Activated effector memory CD4-positive, alpha-beta T cell treated with Interleukin-2 at 50 U/mL for 16 hours (primary cell): ENCODE measurements at places on chromosomes 6 and 20.

- no peak for DNase-seq
Observed at GRCh38 chr6:2230659-2231277, 14.6 kb downstream of the GMDS start.

- DNase-seq: no peak
Observed at GRCh38 chr20:37314617-37315016, 25.2 kb downstream of the MANBAL start.

GRCh38 chr6:1279065-1279464, 32.8 kb upstream of the FOXQ1 start:
- DNase-seq: no peak

DNA sequence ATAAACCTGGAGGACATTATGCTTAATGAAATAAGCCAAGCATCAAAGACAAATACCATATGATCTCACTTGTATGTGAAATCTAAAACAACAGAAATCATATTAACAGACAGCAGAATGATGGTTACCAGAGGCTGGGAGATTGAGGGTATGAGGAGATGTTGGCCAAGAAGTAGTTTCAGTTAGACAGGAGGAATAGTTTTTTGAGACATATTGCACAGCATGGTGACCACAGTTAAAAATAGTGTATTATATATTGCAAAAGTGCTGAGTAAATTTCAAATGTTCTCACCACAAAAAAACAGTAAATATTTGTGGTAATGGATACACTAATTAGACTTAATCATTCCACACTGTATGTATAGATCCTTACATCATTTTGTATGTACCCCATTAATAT, 1.8 kb downstream of the GABRR1 start:
- DNase-seq: no peak

GRCh38 chr6:104630955-104631354, 228.8 kb downstream of the HACE1 start:
- no peak for DNase-seq

DNA sequence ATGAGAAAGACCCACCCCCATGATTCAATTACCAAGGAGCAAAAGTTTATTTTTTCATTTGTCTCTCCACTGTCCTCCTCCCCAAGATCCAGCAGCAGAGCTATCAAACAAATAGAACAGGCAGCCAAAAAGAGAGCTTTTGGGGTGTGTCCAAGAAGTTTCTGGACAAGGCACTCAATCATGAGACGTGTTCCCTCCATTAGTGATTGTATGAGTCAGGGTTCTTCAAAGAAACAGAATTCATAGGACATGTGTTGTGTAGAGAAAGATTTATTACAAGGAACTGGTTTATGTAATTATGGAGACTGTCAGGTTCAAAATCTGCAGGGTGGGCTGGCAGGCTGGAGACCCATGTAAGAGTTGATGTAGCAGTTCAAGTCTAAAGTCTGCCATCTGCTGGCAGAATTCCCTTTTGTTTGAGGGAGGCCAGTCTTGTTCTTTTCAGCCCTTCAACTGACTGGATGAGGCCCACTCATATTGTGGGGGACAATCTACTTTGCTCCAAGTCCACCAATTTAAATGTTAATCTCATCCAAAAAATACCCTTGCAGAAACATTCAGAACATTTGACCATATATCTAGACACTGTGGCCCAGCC, 248.1 kb upstream of the OPRM1 start:
- no peak for DNase-seq

- DNase-seq: no peak
Observed at GRCh38 chr6:3222506-3223038, 4.9 kb downstream of the TUBB2B start.

DNA sequence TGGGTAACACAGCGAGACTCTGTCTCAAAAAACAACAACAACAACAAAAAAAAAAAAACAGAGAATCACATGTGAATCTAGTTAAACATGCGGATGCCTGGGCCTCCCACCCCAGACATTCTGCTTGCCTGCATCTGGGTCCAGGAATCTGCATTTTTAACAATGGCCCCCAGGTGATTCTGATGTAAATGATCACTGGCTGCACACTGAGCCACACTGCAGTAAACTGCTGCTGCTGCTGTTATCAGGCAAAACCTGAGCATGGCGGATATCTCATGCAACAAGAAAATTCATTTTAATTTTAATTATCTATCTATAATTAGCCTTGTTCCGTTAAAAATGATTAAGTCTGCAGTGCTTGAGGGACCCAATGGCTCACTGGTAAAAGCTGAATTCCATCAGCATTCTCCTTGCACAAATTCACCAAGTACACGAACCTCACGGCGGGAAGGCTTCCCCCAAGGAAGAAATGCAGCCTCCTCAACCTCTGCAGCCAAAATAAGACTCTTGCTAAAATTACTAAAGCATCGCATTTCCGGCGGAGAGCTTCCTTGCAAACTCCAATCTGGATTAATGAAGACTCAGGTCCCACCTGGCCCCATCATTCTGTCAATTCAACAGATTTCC, 81.6 kb upstream of the SNX9 start:
- DNase-seq: no peak

GRCh38 chr6:40159865-40160264, 225.6 kb upstream of the MOCS1 start:
- no peak for DNase-seq

DNA sequence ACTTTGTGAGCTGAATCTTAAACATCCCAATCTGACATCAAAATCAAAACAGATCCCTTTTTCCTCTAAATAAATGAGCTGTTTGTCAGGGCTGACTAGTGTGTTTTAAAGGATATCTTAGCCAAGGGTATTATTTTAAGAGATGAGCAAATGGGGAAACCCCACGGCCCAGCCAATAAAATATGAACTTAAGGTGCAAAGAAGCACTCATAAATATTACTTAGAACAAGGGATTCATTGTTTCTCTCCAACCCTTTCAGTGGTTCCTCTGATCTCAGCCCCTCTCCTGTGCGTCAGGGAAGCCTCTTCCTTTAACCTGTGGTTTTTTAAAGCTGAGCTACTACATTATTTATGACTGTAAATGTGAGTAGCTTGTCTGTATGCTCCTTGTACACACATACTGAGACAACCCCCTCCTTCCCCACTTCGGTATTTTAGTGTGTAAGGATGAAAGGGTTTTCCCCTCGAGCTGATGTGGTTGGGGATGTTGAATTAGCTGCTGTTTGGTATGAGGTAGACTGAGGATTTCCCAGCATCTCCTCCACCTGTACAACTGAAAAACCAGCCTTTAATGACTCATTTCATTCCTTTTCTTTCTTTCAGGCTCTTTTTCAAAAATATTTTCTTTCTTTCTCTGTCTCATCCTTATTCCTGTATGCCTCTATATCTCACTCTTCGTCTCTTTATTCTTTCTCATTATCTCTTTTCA, 6.5 kb downstream of the BMP5 start:
- DNase-seq: no peak

- no peak for DNase-seq
Observed at GRCh38 chr6:138806889-138807288, 11.0 kb downstream of the ECT2L start.

- no peak for DNase-seq
Observed at GRCh38 chr6:29092957-29093356, 5.8 kb upstream of the OR2B3 start.

- no peak for DNase-seq
Observed at GRCh38 chr20:64133951-64134407, 26.6 kb upstream of the NPBWR2 start.

- no peak for DNase-seq
Observed at GRCh38 chr20:59817846-59818615, 115.4 kb downstream of the SYCP2 start.

DNA sequence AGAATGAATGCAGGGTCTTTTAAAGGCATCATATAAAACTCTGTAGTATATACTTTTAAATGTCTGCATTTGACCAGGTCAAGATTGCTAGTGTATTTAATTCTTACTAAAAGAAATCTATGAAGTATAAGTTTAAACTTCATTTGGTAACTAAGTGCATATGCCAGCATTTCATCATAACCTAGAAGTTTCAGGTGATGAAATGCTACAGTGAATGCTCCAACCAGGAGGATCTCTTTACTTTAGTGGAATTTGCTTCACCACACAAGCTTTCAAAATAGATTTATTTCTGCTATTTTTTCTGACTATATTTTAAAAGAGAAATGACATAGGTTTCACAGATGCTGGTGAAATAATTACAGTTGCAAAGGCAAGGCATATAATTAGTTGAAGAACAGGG, 141.9 kb downstream of the HIVEP2 start:
- no peak for DNase-seq

- DNase-seq: no peak
Observed at GRCh38 chr20:37220731-37221130, 40.9 kb downstream of the GHRH start.

DNA sequence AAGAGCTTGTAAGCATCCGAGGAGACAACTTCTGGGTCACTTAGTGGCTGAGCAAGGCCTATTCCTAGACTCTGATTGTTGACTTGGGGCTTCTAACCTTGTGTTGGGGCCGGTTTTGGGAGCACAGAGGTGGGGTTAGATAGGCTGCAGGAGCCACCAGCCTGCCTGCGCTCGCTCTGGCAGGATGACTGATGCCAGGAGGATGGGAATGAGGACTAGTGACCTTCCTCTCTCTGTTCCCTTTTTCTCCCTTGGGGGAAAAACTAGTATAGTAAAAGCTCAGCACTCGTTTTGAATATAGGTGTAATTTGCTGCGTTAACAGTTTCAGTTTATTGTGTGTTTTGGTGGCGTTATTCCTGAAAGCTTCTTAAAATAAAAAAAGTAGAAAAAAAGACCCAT, 141.5 kb downstream of the ARID1B start:
- DNase-seq: no peak

DNA sequence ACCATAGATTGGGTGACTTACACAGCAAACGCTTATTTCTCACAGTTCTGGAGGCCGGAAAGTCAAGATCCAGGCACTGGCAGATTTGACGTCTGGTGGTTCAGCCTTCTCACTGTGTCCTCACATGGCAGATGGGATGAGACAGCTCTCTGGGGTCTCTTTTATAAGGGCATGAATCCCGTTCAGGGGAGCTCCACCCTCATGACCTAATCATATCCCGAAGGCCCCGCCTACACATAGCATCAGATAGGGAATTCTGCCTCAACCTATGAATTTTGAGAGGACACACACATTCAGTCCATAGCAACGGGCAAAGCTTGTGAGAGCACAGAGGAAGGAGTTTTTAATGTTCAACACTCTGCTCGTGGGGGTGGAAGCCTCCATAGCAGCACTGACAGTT, 27.5 kb downstream of the DAAM2 start:
- no peak for DNase-seq

DNA sequence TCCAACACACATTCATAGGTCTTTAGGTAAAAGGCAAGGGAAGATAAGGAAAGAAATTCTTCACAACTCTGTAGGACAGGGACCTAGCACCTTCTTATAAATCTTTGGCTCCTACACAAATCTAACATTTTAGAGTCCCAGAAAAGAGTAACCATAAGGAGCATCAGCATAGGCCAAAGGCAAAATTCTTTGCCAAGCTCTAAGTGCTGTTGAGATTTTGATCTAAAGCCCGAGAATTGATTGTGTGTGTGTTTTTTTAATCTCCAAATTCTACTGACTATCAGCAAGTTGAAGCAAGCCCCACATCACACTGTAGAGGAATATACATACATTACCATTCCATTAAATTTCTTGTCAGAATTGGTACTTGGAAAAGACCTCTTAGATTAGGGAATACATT, 233.6 kb downstream of the BTBD9 start:
- DNase-seq: no peak

GRCh38 chr6:122286512-122286911, 112.9 kb upstream of the HSF2 start:
- DNase-seq: no peak

DNA sequence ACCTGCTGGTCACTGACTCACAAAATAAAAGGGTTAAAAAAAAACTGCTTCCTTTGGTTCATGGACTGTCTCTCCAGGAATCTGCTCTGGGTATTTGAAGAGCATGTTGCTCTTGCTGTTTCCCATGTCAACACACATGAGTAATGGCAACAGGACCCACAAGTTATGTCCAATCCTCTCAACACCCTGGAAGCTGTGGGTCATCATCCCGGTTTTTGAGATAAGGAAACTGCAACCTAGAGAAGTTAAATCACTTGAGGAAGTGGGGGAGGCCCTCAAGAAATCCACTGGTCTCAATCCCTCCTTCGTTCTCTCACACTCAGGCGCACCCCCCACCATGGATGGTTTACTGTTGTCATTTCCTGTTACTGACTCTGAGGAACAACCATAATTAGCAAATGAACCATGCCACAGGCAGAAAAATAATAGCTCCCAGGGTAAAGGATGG, 12.4 kb downstream of the MAP1LC3A start:
- DNase-seq: no peak

- DNase-seq: no peak
Observed at GRCh38 chr20:15564981-15565380, 1008.3 kb downstream of the KIF16B start.

GRCh38 chr20:52402950-52403349, 211.4 kb upstream of the ZFP64 start:
- DNase-seq: no peak

DNA sequence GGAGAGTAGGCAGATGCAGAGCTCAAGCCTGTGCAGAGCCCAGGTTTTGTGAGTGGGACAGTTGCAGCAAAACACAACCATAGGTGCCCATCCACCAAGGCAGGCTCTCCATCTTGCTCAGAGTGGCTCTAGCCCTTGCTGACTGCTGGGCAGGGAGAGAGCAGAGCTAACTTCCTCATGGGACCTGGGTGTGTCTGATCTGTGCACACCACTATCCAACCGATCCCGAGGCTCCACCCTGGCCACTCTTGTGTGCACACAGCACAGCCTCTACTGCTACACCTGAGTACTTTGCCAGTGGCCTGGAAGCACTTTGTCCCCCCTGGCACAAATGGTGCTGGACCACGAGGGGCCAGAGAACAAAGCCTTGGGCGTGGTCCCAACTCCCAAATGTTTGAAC, 7.9 kb upstream of the DEFB125 start:
- no peak for DNase-seq

- DNase-seq: no peak
Observed at GRCh38 chr6:148524471-148524882, 181.8 kb downstream of the SASH1 start.

- DNase-seq: no peak
Observed at GRCh38 chr20:951384-952169, 35.4 kb upstream of the ANGPT4 start.

GRCh38 chr6:105838171-105838570, 248.0 kb upstream of the PRDM1 start:
- no peak for DNase-seq

DNA sequence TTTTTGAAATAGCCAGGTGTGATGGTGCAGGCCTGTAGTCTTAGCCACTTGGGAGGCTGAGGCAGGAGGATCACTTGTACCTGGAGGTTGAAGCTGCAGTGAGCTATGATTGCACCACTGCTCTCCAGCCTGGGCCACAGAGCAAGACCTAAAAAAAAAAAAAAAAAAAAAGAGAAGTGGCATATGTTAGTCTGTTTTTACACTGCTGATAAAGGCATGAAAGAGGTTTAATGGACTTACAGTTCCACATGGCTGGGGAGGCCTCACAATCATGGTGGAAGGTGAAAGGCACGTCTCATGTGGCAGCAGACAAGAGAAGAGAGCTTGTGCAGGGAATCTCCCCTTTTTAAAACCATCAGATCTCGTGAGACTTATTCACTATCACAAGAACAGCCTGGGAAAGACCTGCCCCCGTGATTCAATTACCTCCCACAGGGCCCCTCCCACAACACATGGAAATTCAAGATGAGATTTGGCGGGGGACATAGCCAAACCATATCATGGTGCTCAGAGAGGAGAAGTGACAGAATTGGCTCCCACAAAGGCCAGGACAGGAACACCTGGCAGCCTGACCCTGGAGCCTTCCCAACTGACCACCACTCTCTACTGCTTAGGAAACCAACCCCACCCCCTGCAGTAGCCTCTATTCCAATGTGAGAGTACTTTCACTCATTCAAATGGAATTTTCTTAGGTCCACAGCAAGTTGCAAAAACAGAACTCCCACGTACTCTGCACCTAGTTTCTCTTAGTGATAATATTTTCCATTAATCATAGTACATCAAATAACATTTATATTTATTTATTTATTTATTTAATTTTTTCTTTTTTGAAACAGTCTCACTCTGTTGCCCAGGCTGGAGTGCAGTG, 29.8 kb downstream of the ARHGAP40 start:
- no peak for DNase-seq
